ENCODE measurements at places on chromosomes 6 and 20.
A peak's percentile ranks its signal among the peaks of the same experiment; 100 is the strongest.

- no peak for DNase-seq
Observed at GRCh38 chr6:114055349-114055748, 84.4 kb upstream of the HDAC2 start.

DNA sequence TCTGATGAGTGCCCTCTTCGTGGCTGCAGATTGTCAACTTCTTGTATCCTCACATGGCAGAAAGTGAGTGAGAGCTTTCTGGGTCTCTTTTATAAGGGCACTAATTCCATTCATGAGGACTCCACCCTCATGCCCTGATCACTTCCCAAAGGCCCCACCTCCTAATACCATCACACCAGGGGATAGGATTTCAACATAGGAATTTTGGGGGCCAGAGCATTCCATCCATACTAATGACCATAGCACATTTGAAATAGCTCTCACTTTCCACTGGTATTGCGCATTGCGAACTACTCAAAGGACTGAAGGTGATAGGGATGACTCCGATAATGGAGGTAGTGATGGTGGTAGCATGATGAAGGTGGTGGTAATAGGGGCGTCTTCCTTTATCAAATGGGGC is 324.3 kb downstream of the PRL start:
- DNase-seq, result no peak

DNA sequence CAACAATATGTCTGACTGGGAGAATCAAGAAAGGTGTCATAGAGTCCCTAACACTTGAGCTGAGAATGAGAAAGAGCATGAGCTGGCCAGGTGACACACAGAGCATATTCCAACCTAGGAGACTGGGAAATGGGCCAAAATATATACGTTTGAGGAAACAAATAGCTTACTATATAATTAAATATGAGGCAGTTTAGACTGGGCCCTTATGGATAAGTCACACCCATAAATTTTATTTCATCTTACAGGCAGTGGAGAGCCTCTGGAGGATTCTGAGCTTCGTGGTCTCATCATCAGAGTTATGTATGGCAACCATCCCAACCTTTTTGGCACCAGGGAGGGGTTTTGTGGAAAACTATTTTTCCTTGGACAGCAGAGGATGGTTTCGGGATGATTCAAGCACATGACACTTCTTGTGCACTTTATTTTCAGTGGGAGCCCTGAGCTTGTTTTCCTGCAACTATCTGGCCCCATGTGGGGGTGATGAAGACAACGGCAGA is 12.9 kb upstream of the NQO2 start:
- DNase-seq, result no peak

DNA sequence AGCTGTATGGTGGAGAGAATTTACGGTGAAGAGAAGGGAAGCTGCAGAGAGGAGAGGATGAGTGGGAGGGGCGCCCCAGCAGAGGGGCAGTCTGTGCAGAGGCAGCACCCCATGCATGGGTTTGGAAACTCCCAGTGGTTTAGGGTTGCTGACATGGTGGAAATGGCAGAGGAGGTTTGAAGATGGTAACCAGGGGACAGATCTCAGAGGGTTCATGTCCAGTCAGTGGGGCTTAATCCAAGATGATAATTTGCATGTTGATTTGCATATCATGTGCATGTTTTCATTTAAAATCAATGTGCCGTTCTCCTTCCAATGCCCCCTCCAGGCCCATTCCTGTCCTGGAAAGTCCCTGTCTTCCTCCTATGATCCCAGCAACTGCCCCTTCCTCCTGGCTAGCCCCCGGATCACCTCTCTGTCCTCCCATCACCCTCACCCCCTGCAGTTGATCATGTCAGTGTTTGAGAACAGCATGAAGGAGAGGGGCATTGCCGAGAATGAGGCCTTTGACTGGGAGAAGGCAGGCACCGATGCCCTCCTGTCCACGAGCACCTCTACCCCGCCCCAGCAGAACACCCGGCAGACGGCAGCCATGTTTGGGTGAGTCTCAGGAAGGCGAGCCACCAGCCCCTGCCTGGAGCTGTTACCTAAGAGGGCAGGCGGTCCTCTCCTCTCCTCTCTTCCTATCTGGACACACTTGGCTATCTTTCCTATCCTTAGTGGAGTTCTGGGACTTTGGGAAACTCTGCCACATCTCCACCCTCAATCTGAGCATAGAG is 14.3 kb downstream of the TTBK1 start:
- no peak for DNase-seq

- DNase-seq, result peak; percentile 13
Observed at GRCh38 chr6:36592221-36592655, 1.9 kb upstream of the SRSF3 start.

GRCh38 chr6:56527934-56528333 is 114.8 kb downstream of the DST start:
- DNase-seq, result no peak

GRCh38 chr6:144134737-144135136 is 15.6 kb upstream of the STX11 start:
- no peak for DNase-seq
